Skin of body (tissue), 3 donors: ENCODE measurements at places on chromosomes 12 and 14. TPM values are rescaled to one million over a fixed set of nuclear protein-coding genes. Genes with fewer than 3 reads are reported as not detected.

The FGF6 gene
- 4.0 TPM for total RNA-seq

The OR4E2 gene
- total RNA-seq, result not detected

The NEUROD4 gene
- total RNA-seq, result not detected

The CCDC177 gene
- total RNA-seq, result not detected

The PLEKHH1 gene
- total RNA-seq, result 8.7 TPM

The SYCP3 gene
- 0.10 TPM for total RNA-seq

The AHNAK2 gene
- 52.0 TPM for total RNA-seq

The TMEM119 gene
- 61.1 TPM for total RNA-seq

The PPP1R36 gene
- total RNA-seq, result 0.89 TPM

The SERPINA4 gene
- 0.49 TPM for total RNA-seq

The CCDC196 gene
- total RNA-seq, result not detected

GRCh38 chr14:93925374-93925895, 1.7 kb upstream of the FAM181A start:
- no peak for DNase-seq

DNA sequence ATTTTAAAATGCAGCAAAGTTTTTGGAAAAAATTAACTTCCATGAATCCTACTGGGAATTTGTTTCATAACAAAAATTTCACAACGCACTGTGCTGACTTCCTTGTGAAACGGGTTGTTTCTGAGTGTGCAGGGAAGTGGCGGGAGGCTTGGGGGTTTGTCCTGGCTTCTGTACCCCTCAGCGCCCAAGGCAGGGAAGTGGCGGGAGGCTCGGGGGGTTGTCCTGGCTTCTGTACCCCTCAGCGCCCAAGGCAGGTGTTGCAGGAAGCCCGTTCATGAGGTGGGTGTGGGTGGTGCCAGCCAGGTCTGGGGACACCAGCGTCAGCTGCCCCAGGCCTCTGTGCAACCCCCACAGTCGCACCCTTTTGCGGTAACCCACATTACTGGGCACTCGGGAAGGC, 25.1 kb downstream of the ADGRD1 start:
- no peak for DNase-seq

DNA sequence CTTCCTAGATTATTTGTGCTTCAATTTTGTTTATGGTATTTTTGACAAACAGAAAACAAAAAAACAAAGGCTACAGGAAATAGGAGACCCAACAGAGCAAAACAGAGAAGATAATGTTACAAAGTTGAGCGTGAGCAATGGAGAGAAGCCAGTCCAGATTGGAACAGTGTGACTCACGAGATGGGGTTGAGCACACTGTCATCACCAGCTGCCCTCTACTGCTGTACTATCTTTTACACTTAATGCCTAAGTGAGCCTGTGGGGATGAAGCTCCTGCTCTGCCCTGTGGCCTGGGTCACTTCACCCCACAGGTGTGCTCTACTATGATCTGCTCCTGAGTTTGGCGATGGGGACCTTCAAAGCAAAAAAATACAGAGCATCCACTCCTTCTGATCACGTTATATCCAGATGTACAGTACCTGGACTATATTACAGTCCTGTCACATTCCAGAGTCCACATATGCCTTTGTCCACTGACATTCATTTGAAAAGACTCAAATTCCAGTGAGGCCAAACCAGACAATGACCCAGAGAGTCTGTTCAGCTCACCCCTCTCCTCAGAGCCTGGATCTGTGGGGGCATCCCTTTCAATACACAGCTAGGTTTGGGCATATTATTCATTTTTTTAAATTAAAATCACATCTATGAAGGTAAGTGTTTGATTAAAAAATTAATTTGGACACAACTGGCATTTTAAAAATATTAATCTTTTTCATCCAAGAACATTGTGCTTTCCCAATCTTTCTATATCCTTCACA, 4.4 kb downstream of the IPO8 start:
- no peak for DNase-seq

DNA sequence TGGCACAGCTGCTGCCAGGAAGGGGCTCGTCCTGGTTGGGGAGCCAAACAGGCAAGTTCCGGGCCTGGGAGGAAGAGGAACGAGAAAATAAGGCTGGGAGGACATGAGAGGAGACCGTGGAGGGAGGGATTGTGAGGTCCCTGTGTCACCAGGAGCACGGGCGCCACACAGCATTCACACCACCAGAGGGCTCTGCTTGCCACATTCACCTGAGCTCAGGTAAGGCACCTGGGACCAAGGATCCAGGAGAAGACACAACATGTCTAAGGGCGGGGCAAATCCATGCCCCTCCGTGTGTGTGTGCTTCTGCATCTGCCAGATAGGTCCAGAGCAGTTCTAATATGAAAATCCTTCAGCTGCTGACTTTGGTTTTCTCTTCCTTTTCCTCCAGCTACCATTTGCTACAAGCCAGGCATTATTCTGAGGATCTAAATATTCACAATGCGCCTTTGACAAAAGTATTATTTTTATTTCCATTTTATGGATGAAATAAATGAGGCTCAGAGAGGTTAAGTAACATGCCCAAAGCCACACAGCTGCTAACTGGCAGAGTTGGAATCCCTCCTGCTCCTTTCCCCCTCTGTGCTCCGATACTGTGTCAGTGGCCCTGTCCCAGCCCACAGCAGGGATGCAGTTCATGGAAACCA, 14.6 kb downstream of the RAPGEF3 start:
- no peak for DNase-seq

DNA sequence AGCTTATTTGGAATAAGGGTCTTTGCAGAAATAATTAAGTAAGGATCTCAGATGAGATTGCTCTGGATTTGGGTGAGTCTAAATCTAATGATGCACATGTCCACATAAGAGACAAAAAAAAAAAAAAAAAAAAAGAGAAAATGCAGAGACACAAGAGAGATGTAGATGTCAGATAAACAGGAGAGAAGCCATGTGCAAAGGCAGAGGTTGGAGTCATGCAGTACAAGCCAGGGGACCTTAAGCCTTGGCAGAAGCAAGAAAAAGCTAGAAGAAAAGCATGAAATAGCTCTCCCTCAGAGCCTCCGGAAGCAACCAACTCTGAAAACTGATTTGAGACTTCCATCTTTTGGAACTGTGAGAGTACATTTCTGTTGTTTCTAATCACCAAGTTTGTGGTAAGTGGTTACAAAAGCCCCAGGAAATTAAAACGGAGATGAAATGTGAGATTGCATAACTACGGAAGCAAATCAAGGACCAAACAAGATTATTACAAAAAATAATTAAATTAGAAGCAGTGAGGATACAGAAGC, 1304.0 kb upstream of the SEL1L start:
- DNase-seq, result no peak

DNA sequence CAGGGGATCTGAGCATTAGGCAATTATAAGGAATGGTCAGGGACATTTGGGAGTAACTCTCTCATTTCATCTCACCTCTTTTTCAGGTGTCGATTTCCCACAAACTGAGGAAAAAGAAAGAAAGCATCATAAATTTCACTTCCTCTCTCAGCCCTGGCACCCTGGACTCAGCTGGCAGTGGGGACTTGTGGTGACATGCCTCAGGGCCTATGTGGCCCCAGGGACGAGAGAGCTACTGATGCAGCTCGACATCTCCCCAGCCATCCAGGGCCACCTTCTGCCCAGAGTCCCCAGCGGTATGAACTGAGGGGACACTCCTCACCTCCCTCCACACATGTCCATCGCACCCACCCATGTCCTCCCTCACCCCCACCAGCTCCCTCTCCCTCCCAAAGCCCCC, 11.7 kb downstream of the TNFRSF1A start:
- DNase-seq, result no peak

DNA sequence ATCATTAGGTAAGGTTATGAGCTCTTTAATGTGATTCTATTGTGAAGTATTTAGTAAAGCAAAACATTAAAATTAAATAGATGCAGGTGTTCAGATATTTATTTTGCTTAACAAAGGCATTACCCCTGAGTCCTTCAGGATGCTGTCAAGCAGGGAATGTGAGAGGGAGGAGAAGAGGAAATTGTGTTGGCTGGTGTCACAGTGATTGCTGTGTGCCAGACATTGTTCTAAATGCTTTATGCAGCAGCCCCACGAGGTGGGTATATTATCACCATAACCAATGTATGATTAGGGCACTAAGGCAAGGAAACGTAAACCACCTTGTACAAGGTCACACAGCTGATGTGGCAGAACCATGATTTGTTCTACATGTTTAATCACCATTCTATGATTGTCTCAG, 80.1 kb downstream of the STAB2 start:
- no peak for DNase-seq

DNA sequence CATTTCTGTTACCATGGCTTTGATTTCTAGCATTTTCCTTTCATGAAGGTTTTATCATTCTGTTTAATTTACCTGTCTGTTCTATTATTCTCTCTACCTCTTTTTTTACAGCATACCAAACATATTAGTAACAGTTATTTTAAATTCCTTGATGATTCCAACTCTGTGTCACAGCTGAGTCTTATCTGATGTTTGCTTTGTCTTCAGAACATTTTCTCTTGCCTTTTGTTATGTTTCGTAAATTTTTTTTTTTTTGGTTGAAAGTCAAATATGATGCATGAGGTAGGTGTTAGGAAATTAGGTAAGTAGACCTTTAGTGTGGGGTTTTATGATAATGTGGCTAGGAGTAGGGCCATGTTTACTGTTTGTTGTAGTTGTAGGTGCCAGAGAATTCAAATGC, 496.4 kb downstream of the FOXG1 start:
- no peak for DNase-seq

DNA sequence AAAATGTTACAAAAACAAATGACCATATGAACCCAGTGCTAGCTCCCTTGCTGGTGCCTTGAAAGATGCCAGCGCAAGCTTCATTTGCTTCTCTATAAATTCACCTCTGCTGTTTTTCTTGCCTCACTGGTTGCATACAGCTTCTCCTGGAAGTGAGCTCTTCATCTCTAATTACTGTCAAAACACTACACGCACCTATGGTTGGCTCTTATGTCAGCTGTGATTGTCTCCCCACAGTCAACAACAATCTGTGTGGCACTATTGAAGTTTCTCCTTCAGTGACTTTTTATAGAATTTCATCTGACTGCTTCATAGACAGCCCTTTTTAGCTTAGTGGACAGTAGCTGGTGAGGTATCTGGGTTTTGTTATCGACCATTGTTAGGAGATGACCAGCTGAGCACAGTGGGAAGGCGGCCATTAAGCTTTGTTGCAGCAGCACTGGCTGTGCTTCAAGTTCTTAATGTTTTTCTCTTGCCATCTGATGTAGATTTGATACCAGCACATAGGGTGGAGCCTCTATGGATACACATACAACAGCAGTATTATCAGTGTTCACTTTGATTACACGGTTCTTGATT, 131.8 kb downstream of the KITLG start:
- no peak for DNase-seq

DNA sequence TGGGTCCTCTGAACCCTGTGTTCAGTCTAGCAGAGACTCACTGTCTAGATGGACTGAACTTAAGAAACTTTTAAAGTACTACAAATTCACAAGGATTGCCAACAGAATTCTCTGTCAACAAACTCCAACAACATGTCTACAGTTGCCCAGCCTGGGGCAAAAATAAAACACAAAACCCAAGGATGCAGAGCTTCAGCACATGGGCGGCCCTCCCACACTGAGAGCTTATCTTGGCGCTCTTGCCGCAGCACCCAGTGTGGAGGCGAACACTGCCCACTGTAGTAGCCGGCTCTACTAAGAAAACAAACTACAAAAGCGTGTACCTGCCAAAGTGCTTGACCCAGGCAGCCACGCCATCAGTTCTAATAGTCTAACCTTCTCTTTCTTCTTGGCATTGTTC, 66.7 kb downstream of the PTPN21 start:
- no peak for DNase-seq

DNA sequence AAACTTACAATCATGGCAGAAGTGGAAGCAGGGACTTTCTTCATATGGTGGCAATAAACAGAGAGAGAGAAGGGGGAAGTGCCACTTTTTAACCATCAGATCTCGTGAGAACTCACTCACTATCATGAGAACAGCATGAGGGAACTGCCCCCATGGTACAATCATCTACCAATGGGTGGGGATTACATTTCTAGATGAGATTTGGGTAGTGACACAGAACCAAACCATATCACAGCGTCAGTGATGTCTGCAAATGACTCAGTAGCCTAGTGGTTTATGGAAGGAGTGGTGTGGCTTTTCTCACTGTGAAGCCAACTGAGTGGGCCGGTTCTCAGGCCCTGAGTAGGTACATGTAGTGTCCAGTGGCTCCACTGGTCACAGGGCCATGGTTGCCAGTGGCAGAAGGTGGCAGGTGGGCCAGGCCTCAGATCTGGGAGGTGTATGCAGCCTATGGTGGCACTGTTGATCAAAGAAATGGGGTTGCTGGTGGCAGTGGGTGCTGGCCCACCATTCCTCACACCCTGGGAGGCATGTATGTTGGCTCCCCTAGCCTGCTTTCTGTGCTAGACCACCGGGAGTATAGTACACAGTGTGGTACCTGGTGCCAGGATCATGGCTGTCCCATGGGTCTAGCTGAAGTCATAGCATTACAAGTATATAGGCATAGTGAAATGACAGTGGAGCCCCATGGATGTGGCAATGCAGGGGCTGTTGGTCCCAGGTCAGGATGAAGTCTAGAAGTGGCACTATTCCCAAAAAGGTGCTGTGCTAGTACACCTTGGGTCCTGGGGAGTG, 191.9 kb downstream of the NUBPL start:
- no peak for DNase-seq

GRCh38 chr14:70919774-70920173, 12.5 kb downstream of the PCNX1 start:
- DNase-seq, result no peak

DNA sequence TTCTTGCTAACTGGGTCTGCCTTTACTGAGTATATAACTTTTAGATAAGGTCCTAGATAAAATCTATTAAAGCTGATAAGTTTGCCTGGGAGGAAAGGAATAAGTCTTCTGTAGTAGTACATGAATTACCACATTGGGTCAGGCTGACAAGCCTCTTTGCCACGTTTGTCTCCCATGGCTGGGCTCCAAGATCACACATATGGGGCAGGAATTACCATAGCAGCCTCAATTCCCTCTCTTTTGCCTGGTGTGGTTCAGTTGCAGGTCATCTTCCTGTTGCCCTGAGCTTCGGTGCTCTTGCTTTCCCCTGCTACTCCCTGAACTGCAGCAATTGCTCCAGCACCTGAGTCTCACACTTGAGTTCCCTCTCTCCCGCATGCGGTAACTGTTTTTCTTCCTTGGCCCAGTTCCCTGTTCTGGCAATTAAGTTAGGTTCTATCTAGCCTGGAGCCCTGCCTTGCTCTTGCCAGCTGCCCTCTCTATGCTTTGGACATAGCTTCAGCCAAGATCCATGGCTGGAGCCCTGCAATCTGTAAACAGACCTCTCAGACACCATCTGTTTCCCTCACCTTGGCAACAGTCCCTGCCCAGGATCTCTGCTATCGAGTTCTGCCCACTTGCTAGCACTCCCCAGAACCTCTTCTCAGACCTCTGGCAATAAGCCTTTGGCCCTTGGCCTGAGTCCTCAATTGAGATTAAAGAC, 5.8 kb upstream of the GLT8D2 start:
- no peak for DNase-seq

- no peak for DNase-seq
These were observed 20.1 kb downstream of the NID2 start for GRCh38 chr14:52048641-52049204.

- no peak for DNase-seq
These were observed 126.0 kb downstream of the CHST11 start for GRCh38 chr12:104582739-104583138.
